Lower lobe of right lung (tissue), 2 donors: ENCODE measurements at places on chromosomes 5 and 9. TPM values are rescaled to one million over a fixed set of nuclear protein-coding genes. Genes with fewer than 3 reads are reported as not detected.

RNF180 gene
- 12.2 TPM for total RNA-seq

ZNF484 gene
- total RNA-seq: 9.0 TPM

LECT2 gene
- not detected for total RNA-seq

AFF4 gene
- total RNA-seq: 68.6 TPM

PRDM9 gene
- not detected for total RNA-seq

CER1 gene
- not detected for total RNA-seq

NSA2 gene
- total RNA-seq: 51.7 TPM

MYMK gene
- not detected for total RNA-seq

- DNase-seq: no peak
These were observed 233.8 kb upstream of the FBXL7 start for GRCh38 chr5:15266229-15266628.

GRCh38 chr9:131708226-131709002 is 31.5 kb downstream of the RAPGEF1 start:
- DNase-seq: peak; percentile 78

DNA sequence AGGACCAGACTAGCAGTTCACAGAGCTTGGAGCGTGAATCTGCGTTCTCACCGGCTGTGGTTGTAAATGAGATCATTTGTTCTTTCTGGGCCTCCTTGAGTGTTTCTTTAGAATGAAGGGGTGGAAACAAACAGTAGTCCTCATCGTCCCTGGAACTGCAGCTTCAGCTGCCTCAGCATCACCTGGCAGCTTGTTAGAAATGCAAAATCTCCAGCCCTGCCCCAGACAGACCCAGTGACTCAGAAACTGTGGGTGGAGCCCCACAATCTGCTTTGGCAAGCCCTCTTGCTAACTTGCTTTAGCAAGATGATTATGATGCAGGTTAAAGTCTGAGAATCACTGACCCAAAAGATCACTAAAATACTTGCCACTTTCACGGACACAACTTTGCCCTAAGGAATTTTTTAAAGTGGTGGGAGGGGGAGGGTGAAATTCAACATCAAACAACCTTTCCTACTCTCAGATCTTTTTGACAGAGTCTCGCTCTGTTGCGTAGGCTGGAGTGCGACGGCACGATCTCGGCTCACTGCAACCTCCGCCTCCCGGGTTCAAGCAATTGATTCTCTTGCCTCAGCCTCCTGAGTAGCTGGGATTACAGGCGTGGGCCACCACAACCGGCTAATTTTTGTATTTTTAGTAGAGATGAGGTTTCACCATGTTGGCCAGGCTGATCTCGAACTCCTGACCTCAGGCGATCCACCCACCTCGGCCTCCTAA is 86.0 kb downstream of the BRINP1 start:
- DNase-seq: no peak

DNA sequence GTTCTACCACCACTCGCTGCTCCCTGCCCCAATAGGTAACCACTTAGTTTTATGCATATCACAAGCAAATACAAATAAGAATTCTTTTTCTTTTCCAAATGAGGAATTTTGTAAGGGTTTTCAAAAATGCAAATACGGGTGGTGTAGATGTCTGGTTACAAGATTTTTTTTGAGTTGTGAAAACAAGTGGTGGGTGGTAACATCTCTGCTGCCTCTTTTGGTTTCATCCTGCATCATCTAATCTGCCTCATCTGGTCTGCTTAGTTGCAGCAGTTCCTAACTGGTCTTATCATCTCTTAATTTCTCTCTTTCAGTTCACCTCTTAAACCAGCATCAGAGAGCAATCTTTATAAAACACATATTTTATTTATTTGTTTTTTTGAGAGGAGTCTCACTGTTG is 5.3 kb downstream of the NFX1 start:
- no peak for DNase-seq

DNA sequence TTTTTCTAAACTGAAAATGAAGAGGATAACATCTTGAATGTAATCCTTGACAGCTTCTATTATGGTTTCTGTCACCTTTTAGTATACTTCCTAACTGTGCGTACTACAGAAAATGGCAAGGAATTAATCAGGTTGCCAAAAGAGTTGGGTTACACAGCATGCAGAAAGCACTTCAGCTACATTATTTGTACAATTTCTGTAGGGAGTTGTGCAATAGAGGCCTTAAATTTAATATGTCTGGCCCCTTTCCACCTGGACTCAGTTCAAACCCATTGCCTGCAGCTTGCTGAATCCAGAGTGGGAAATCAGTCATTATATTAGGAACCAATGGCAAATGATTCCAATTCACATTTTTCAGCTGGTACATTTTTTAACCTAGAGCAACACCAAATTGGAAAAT is 549.7 kb downstream of the CSNK1G3 start:
- no peak for DNase-seq

DNA sequence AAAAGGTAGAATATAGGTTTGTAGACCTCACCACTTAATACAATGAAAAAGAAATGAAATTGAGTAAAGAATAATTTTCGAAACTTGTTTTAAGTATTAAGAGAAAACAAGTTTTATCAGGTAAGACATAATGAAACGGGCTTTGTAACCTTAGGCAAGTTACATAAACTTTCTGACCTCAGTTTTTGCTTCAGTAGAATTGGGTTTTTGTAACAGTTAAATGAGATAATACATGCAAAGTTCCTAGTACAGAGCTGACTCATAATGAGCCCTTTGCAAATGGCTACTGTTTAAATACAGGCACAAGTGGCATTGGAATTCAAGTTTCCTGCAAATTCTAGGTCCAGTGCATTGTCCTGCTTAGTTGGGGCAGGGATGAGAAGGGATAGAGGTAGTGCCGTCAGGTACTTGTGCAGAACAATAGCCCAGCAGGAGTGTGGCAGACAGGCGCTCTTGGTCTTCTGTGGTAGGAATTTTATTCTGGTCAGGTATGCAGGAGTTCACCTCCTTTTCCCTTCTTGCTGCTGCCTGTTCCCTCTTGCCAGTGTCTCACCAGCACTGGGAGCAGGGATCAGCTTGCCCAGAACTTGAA is 203.8 kb downstream of the PBX3 start:
- DNase-seq: no peak

GRCh38 chr5:66144834-66145390 is 812 bp downstream of the SREK1 start:
- DNase-seq: no peak

DNA sequence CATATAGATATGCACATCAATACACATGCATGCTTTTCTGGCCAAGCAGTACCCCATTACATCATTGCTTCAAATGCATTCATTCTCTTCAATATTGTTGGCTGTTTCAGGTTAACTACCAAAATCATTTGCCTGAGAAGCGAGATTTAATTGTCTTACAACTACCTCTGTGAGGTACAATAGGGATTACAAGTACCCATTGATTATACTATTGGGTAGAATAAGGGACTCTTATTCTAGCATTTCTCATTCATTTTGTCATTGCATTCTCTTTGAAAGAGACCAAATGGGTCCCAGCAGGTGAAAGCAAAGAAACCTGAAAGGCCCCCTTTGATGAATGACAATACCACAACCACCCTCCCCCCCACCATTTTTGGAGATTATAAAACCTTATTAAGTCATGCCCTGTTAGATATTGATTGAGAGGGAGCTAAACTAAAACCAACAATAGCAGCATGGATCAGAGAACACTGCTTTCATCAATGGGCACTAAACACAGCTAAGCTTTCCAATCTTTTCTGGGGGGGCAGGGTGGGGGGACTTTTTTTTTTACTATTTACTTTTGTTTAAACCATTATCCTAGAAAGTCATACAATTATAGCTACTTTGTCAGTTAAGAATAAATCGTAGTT is 375.0 kb upstream of the CCNH start:
- DNase-seq: no peak

GRCh38 chr5:125928663-125929062 is 494.5 kb upstream of the GRAMD2B start:
- no peak for DNase-seq

DNA sequence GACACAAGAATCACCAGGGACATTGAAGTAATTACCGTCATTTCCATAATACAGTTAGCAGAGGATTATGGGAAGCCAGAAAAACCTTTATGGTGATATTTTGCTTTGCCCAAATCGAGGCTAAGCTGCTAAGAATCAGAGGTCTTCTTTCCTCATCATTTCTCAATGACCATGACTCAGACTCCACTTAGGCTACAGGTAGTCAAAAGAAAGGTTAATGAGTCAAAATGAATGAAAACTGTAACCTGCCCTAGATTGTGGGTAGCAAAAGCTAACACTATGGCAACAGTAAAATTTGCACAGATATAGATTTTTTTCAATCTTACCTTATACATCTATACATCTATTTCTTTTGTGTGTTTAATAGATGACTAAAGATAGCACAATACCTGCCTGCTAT is 185.8 kb downstream of the CARTPT start:
- no peak for DNase-seq

DNA sequence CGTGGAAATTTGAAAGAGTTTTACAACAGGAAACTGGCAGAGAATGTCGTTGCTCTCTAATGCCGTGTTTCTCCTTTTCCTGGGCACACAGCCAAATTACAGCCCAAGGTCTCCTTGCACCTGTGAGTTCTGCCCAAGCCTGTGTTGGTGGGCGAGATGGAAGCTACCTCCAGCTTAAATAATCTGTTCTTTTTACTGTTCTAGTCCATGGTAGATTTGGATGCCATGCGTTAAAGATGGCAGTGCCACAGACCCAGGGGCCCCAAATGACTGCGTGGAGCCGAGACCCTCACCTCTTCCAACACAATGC is 92.6 kb upstream of the IRX4 start:
- no peak for DNase-seq

- no peak for DNase-seq
These were observed 31.6 kb upstream of the RANBP6 start for GRCh38 chr9:6047020-6047419.

DNA sequence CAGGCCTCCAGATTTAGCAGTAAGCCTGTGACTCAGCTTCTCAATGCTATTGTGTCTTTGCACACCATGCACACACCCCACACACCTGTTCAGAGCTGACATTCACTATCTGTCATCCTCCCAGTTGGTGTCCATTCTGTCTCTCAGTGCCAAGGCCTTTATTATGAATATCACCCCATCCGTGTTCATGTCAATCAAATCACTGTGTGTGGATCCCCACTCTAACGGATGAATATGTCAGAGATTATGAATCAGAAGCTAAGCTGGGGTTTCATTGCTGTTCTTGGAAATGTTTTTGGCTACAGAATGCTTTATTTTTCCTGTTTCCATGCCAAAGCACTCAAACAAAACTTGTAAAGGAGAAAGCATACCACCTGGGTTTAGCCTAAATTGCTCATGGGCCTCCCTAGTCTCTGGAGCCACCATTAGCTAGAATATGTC is 9.4 kb upstream of the MAMDC2 start:
- no peak for DNase-seq

- no peak for DNase-seq
These were observed 220.1 kb downstream of the CYLC2 start for GRCh38 chr9:103215197-103215596.

GRCh38 chr5:68372161-68372560 is 156.6 kb downstream of the PIK3R1 start:
- no peak for DNase-seq

- DNase-seq: no peak
These were observed 45.9 kb upstream of the PJA2 start for GRCh38 chr5:109455598-109456096.

DNA sequence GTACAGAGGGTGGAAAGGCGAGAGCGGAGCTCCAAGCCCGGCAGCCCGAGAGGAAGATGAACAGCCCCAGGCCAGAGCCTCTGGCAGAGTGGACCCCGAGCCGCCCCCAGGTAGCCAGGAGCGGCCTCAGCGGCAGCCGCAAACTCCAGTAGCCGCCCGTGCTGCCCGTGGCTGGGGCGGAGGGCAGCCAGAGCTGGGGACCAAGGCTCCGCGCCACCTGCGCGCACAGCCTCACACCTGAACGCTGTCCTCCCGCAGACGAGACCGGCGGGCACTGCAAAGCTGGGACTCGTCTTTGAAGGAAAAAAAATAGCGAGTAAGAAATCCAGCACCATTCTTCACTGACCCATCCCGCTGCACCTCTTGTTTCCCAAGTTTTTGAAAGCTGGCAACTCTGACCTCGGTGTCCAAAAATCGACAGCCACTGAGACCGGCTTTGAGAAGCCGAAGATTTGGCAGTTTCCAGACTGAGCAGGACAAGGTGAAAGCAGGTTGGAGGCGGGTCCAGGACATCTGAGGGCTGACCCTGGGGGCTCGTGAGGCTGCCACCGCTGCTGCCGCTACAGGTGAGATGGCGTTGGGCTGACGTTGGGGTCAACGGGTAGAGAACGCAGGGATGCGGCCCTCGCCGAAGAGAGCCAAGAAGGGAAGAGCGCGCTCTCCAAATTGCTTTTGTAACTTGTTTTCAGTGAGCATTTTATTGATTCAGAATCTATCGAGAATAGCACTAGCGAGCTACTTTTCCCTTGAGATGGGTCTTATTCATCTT is at the start of gene PTGER4:
Gene PTGER4, plus strand, starts transcription at position 3 of the 769 bp plus-strand sequence. CDS start 1,079 bp downstream, outside the sequence.
- peak; percentile 61 for DNase-seq

DNA sequence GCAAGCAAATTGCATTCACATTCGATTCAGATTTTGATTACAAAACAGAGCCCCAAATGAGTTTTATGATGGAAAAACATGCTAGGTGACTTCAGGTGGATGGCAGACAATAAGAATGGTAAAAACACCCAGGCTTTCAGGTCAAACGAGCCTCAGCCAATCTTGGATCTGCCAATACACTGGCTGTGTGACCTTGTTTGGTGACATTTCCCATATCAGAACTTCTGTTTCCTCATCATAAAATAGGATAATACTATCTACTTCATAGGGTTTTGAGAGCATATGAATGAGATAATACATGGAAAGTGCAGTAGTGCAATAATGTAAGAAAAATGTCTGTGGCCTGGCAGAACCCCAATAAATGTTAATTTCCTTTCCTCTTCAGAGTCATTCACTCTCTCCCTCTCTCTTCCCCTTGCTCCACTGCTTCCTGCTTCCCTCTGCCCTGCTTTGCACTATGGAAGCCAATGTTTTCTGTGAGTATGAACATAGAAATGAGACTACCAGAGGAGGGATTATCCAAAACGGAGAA is 54.7 kb downstream of the SH3RF2 start:
- no peak for DNase-seq

- DNase-seq: no peak
These were observed 209.5 kb upstream of the MVB12B start for GRCh38 chr9:126117158-126117425.

- DNase-seq: no peak
These were observed 1107.0 kb upstream of the SEMA6A start for GRCh38 chr5:117681431-117682254.

GRCh38 chr5:10689391-10690081 is 71.5 kb downstream of the DAP start:
- no peak for DNase-seq

DNA sequence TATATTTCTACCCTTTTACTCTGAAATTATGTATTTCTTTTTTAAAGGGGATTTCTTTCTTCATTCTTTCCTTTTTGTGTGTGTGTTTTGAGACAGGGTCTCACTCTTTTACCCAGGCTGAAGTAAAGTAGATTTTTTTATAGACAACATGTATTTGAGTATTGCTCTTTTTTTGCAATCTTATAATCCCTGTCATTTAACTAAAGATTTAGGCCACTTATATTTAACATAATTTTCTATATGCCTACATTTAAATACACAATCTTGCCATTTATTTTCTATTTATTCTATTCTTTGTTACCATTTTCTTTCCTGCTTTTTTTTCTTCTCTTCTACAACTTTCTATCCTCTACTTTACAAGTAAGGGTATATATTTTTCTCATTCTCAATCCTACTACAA is 416.0 kb upstream of the IRX2 start:
- no peak for DNase-seq

GRCh38 chr5:175377816-175378215 is 66.2 kb downstream of the DRD1 start:
- no peak for DNase-seq

- DNase-seq: no peak
These were observed 61.7 kb upstream of the TAF11L2 start for GRCh38 chr5:17436350-17436749.
